Esophagus mucosa (tissue), 1 donor: ENCODE measurements at places on chromosomes 7 and 10. TPM values are rescaled to one million over a fixed set of nuclear protein-coding genes. Genes with fewer than 3 reads are reported as not detected.
A peak's percentile ranks its signal among the peaks of the same experiment; 100 is the strongest.

LIPF gene
- not detected for total RNA-seq

KNDC1 gene
- 3.8 TPM for total RNA-seq

MUC3A gene
- total RNA-seq = 0.16 TPM

MAT1A gene
- total RNA-seq = 0.48 TPM

FLNC gene
- 2.0 TPM for total RNA-seq

PLOD3 gene
- total RNA-seq = 10.6 TPM

TMEM176B gene
- total RNA-seq = 4.2 TPM

DNA sequence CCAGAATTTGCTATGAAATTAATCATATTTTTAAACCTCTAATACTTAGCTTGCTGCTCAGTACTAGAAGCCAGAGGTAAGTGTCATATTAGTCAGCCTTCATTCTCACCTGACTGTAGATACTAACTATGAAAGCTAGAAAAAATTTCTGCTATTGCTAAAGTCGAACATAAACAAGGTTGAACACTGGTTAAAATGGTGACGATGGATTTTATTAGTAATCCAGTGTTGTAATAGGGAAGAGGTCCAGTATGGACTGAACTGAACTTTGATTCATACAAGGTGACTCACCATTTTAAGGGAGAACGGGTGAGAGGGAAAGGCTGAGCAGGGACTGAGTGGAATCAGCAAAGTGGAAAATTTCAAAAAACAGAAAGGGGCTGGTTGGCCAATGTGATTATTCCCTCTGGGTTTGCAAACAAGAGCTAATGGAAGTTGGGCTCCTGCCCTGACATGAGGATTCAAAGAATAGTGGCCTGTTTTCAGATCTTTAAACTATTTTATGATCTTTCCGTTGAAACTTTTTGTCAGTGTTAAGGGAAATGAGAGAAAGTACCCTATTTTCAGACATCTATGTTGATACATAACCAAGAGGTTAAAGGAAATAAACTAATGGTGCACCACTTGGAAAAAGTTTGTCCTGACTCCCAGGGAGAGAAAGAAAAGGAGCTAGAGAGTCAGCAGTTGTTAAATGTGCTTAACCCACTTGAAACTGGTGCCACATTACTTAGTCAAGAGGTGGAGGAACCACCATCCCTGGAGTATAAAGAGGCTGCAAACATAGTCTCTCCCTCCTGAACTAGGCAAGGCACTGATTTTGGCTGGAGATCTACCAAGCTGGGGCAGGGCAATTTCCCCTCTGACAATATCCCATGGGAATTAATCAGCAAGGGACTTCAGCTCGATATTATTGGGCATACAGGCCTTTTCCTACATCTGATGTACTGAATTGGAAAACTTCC, 15.3 kb upstream of the AKR1C1 start:
- ATAC-seq = peak; percentile 93

DNA sequence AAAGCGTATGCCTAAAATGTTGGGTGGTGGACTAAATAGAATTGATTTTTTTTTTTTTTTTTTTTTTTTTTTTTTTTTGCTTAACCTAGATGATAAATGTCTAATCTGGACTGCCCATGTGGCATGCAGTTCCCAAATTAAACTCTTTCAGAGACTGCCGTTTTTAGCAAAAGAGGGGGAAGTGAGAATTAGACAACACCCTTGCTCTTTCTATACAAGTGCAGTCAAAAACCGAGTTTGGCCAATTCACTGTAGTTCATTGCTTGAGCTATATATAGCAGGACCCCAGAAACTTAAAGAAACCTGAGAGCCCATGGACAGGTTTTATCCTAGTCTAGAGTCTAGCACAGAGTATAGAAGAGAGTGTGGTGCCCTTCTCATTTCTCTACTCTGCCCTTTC, 141.9 kb downstream of the GRM3 start:
- no peak for ATAC-seq

DNA sequence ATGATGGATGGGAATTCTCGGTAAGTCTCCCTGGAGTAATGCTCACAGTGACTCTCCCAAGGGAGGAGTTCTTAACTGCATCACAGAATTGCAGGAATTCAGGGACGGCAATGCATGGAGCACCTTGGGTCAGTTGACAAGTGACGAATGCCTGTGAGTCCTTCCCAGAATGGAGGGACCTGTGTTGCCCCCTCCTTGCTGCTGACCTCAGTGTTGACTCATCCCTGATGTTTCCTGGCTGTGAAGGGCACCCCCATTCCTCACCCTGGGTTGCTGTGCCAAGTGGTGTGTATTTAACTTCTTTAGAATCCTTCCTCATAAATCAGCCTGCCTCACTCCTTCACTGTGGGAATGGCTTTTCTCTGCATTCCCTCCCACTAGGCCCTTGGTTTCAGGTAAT, 98.9 kb downstream of the LRMDA start:
- ATAC-seq = no peak

DNA sequence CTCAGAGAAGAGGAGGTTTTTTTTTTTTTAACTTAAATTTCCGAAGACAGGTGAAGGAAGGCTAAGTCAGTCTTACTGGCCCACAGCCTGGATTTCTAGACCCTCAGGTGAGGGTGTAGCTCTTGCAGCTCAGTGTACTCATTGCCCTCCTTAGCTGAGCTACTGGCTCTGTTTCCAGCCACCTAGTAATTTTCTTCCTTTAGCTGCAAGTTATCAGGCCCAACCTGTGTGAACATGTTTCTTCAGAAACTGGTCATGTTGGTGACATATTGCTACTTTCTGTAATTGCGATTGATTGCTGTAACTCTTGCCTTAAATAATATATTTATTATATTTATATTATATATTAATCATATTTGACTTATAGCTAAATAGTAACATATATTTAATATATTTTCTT, 10.0 kb upstream of the TMEM229A start:
- ATAC-seq = no peak

GRCh38 chr7:94662548-94662947, 6.6 kb upstream of the SGCE start:
- no peak for ATAC-seq

DNA sequence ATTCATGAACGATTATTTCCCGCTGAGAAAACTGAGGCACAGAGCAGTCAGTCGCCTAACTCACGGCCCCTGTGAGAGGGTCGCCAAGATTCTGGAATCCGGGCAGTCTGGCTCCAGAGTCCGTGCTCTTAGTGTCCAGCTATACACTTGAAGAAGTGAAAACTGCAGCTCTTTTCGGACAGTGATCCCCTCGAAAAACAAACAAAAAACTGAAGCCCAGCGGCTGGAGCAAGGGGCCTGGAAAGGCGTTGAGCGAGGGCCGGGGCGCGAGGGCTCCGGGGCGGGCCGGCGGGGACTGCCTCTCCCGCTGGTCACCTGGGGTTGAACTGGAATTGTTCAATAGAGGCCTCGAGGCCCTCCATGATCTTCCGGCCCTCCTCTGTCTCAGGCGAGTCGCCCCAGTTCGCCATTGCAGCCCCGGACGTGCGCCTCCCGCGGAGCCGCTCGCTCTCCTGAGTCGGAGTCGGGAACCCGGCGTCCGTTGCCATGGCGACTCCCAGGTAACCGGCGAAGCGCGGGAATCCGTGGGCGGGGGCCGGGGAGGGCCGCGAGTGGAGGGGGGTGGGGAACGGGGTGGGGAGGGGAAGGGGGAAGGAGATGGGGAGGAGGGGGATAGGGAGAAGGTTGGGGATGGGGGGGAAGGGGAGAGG, 881 bp downstream of the C10orf67 start:
- ATAC-seq = peak; percentile 24

DNA sequence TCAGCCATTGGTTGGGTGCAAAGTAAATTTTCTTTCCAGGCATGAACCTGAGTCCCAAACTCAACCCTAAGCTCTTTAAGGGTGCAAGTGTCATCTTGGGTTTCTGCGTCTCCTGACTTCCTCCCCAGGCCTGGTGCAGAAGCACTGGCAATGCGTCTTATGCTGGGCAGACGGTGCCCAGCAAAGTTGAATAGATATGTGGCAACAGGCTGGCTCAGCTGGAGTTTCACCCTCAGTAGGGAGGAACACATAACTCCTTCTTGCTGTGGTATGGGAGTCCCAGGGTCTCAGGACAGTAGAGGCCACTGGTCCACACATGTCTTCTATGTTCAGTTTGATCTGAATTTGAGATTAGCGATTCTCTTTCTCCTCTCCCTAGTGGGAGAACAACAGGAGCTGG, 181.3 kb downstream of the RPS24 start:
- ATAC-seq = no peak

- no peak for ATAC-seq
Measured at GRCh38 chr7:26454180-26454579, 162.5 kb downstream of the SNX10 start.

DNA sequence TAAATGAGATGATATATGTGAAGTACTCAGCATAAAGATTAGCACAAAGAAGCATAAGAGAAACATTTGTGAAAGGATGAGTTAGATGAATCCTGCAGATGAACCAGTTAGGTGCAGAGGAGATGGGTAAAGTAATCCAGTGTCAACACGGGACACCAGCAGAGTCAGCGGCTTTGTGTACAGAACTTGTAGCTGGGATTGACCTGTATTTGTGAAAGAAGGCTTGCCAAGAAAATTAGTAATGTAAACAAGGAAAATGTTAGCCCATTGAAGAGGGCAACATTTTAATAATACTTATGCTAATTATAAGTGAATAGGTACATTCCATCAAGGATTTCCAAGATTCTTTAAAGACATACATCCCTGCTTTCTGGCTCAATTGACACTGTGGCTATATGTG, 255.7 kb downstream of the PTEN start:
- peak; percentile 40 for ATAC-seq

GRCh38 chr7:20395104-20395503, 64.4 kb downstream of the ITGB8 start:
- ATAC-seq = peak; percentile 33

GRCh38 chr7:26550492-26550891, 258.8 kb downstream of the SNX10 start:
- peak; percentile 72 for ATAC-seq

- ATAC-seq = no peak
Measured at GRCh38 chr7:19116121-19117090, 1.0 kb downstream of the TWIST1 start.

DNA sequence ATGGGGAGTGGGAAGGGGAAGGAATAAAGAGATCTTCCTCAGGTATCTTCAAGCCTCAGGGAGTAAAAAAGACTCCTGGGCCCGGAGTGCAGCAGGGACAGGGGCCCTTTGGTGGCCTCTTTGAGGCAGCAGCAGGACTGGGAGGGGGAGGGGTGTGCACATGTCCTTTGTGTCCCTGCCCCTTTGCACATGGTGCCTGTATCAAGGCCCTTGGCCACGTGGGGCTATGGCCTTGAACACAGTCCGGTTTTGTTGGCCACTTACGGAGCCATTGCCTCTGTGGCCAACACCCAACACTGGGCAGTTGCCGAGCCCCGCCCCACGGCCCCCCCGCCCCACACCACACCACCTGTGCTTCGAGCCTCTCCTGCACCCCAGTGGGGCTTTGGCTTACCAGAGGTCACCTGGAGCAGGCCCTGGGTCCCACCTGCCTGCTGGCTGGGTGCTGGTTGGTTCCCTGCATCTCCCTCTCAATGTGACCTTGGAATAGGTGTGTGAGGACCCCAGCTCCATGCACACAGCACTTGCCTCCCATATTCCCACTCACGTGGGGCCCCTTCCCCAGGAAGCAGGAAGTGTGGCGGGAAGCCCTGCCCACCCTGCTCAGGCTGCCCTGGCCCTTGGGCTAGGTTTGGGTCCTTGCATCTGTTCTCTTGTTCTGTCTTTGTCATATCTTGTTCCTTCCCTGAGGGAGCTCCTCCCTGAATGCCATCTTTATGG, 5.4 kb downstream of the SAP25 start:
- no peak for ATAC-seq

DNA sequence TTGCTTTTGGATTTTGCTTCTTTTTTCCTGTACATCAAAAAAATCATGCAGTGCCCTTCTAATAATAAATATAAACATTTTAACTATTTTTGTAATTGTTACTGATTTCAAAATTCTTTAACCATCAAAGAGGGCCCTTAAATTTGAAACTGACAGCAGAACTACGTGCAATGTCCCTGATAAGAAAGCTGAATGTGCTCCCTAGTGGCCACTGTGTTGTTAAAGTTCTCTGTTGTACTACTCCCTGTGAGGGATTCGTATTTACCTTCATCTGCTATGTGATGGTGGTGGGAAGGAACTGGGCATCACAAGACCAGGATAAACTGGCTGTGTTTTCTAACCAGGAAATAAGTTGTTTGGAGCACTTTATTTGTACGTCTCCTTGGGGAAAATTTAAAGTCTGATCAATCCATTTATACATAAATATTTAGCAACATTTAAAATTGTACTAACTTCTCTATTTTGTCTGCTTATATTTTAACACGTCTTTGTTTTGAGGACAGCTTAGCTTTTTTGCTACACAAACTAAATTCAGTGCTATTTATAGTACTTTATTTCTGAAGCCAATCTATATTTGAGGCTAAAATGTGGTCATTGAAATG, 322.4 kb downstream of the HGF start:
- peak; percentile 47 for ATAC-seq

- ATAC-seq = peak; percentile 81
Measured at GRCh38 chr7:139095194-139095659, 14.3 kb downstream of the ZC3HAV1 start.

DNA sequence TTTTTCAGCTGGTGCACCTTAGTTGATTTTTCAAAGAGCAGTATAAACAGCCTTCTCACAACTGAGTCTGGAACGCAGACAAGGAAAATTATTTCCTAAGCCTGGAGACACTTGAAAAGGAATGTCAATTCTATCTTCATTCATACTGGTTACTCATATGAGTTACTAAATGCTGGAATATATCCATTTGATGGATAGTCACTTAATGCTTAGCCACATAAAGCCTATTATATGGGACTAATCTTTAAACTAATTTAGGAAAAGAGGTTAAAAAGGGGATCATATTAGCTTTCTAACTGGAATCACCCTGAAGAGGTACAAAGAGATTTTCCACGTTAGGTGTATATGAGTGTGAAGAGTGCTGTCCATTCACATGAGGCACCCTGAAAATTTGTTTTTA, 1.7 kb upstream of the HOXA4 start:
- no peak for ATAC-seq

DNA sequence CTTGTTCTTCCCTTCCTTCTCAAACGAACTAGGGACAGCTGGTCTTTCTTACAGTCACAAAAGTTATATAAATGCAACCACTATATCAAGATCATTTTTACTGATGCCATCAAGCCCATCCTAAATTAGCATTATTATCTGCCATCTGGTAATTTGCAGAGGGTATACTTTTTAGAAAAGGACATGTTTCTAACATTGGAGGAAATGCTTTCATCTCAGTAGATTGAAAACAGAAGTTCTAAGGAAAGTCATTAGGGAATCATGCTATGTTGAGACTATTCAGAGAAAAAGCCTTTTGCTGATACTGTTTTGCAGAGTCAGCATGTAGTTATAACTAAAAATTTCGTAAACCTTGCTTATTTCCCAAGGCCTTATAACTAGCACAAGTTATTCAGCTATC, 146.7 kb downstream of the WNT2 start:
- ATAC-seq = no peak

- no peak for ATAC-seq
Measured at GRCh38 chr7:44713680-44714335, 34.8 kb upstream of the ZMIZ2 start.
